ENCODE measurements at places on chromosomes 6 and 20. TPM values are rescaled to one million over a fixed set of nuclear protein-coding genes. Genes with fewer than 3 reads are reported as not detected.

GRCh38 chr20:11849976-11850670, 67.6 kb upstream of the BTBD3 start:
- no peak for DNase-seq

Gene PPIL4
- total RNA-seq = 13.1 TPM

Gene RBM24
- total RNA-seq = 0.42 TPM

GRCh38 chr20:10679269-10679668, 5.5 kb upstream of the JAG1 start:
- no peak for DNase-seq

Gene CASS4
- total RNA-seq = 1.6 TPM

Gene KIF25
- not detected for total RNA-seq

Gene PTPN1
- total RNA-seq = 9.9 TPM

Data from liver (tissue), 10 donors.